Activated CD4-positive, alpha-beta T cell treated with anti-CD3 and anti-CD28 coated beads for 24 hours (primary cell): ENCODE measurements at places on chromosomes 3 and 15.

- DNase-seq = no peak
Measured at GRCh38 chr3:86985181-86985826, 5.6 kb downstream of the VGLL3 start.

GRCh38 chr15:81256916-81257315 lies 60.2 kb downstream of the IL16 start:
- no peak for DNase-seq

- no peak for DNase-seq
Measured at GRCh38 chr3:169662132-169662842, 1.2 kb downstream of the MECOM start.

DNA sequence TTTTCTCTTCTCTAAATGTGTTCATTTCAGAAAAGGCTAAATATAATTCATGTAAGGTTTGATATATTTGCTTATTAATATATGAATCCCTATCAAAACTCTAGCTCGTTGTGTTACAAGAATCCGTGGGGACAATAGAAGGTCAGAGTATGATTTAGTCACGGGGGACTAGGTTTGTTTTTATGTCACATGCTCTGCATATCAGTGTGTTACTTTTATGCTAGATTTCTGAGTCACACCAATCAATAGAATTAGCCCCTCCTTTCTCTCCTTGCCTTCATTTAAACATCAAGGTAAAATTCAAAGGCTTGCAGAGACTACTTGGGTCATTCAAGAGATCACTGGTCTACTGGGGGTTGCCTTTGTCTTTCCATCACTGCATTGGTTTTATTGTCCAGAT lies 636.1 kb downstream of the NR2F2 start:
- DNase-seq = no peak

- no peak for DNase-seq
Measured at GRCh38 chr15:98530570-98530969, 117.8 kb upstream of the IGF1R start.

- DNase-seq = no peak
Measured at GRCh38 chr15:26842391-26842790, 24.5 kb upstream of the GABRA5 start.

DNA sequence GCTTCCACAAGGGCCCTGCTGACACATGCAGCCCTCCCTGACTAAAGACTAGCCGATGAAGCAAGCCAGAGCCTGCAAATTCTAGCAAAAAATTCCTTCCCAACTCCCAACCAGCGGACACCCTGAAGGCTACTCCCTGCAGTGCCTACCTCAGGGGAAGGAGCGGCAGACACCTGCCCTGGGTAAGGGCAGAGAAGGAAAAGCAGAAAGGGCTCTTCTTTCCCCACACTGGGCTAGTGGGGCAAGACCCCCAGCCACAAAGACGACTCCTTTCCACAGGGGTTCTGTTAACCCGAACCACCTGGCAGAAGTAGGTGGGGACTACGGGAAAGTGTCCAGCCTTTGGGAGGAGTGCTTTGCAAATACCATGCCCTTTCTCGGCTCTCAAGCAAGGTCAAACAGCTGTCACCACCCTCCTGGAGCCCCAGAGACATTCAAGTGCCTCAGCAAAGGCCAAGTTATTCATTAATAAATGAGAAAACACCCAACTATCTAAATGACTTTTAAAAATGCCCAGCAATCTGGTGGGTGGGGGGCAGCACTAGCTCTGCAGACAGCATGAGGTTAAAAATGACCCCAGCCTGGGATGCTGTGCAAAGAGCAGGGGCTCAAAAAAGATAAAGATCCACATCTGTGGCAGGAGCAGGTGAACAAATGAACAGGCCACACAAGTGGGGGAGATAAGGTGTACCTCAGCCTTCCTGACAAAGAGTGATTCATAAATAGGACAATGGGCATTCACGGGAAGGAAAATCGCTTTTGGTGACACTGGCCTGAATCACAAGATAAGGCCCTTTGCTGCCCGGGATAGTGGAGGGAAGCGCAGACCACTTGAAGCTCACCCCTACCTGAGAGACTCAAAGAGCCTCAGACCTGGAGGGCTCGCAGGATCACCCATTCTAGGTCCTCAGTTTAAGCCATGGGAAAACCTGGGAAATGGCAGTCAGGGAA lies 33.0 kb downstream of the CCDC12 start:
- DNase-seq = no peak

- no peak for DNase-seq
Measured at GRCh38 chr3:17806201-17806600, 63.8 kb upstream of the TBC1D5 start.

DNA sequence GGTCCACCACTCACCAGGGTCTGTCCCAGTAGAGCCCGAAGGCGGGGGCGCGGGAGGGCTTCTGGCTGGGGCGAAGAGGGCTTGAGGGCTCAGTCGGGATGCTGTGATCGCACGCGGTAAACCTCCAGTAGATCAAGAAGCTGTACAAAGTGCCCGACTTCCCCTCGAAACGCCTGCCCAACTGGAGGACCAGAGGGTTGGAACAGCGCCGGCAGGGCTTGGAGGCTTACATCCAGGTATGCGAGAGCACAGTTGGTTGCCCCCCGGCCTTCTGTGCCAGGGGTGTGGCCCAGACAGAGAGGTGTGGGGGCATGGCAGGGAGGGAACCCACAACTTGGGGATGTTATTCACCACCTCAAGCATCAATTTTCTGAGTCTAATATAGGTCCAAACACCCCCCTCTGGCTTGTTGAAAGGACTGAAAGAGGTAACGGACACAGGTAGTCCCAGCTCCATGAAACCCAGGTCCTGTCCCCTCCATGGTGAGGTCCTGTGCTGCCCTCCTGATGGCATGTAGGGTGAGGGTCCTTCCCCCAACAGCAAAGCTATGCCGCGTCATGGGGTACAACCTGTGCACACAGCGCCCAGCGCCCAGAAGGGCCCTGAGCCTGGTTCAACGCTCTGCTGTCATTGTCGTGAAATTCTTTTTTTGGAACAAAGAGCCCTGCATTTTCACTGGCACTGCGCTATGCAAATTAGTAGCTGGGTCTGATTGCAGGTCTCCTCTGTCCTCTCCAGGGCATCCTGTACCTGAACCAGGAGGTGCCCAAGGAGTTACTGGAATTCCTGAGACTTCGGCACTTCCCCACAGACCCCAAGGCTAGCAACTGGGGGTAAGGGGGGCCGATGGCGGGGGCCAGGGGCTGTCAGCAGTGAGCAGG lies 1.2 kb downstream of the SNX22 start:
- DNase-seq = no peak

DNA sequence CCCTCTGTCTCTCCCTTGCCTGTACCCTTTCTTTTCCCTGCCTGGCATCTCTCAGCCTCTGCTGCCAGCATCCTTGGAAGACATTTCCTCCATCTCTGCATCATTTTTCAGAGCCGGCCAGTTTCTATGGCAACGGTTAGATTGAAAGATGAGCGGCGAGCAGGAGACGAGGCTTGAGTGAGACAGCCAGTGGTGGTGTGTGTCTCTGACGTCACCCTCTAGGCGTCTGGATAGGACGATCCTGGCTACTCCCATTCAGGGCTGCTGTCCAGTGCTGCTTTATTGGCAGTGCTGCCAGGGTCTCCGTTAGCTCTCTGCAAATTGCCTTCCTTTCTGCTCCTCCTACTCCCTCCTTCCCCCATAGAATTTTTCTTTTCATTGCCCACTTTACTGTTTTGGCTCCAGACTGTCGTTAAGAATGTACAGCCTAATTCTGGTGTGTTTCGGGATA lies 57.9 kb downstream of the TRAK1 start:
- no peak for DNase-seq

GRCh38 chr15:71329497-71330260 lies 214.4 kb downstream of the THSD4 start:
- no peak for DNase-seq

- no peak for DNase-seq
Measured at GRCh38 chr3:71360180-71360579, 223.3 kb downstream of the FOXP1 start.

GRCh38 chr3:155391104-155391503 lies 97.6 kb upstream of the STRIT1 start:
- DNase-seq = no peak

DNA sequence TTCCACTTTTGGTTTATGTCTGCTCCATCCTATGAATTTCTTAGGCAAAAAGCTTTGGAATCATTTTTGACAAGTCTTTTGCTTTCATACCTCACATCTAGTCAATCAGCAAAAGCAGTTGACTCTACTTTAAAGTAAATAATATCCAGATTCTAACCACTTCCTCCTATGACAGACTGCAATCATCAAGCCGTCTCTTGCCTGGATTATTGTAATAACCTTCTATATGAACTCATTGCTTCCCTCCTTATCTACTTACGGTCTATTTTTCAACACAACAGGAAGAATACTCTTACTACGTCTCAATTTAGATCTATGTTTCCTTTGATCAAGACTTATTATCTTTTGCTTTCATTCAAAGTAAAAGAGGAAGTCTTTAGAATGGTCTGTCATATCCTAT lies 20.7 kb downstream of the CLDN1 start:
- no peak for DNase-seq

GRCh38 chr3:63096248-63097058 lies 181.7 kb upstream of the SYNPR start:
- no peak for DNase-seq

DNA sequence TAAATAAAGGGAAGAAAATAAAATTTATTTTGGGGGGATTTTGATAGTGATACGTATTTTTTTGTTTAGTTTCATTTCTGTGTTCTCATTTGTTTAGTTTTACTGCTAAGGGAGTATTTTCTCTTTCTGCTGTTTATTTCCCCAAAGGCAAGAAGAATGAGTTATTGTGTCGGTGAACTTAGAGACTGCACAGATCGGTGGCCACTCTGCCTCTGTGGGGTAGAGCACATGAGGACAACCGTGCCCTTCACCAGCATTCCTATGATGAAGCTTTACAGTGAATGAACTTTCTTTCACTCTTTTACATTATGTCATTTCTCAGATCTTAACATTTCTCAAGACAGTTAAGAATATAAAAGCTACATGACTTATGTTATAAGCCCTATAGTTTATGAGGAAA lies 214.4 kb downstream of the OCA2 start:
- DNase-seq = no peak

DNA sequence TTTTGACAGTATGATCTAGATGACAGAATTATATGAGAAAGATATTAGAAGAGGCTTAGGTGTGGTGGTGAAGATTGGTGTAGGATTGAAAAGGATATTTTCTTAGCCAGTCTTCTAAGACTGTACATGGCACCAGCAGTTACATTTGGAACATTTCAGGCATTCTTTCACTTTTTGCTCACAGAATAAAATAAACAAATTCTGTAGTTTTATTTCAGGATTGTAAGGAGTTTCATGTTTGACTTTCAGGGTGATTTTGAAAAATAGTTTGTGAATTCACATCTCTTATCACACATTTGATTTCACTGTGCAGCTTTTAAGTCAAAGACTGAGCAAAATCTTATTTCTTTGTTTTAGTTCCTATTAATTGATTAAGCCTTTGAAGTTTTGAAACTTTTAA lies 27.1 kb downstream of the DNAJC13 start:
- DNase-seq = no peak

DNA sequence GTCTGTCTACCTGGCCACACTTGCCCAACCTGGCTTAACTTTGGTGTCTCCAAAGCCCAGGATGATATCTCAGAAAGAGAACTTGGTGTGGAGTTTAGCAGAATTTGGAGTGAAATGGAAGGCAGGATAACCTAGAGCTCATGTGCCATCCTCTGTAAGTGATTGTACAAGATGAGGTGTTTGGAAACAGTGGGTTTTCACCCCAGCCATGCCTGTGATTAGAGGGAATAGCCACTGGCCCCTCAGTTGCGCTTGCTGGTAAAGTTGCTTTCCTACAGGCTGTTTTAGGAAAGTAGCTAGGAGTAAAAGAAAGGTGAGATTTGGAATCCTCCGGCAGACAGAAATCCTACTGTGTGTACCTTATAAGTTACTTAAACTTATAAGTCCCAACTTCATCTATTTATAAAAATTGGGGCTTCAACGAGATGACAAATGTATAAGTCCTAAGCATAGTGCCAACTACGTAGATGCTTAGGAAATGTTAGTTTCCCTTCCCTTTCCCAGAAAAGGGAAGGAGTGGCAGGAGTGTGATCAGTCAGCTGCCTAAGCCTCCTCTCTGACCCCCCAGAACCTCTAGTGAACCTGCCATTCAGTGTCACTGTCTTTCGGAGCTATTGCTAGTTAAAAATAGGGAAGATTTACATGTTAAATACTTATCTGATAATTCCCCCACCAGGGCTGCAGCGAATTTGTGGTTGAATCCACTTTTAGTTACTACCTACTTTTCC lies 13.4 kb upstream of the BMF start:
- no peak for DNase-seq
